Gastroesophageal sphincter (tissue), 4 donors: ENCODE measurements at places on chromosomes 1 and 21.

DNA sequence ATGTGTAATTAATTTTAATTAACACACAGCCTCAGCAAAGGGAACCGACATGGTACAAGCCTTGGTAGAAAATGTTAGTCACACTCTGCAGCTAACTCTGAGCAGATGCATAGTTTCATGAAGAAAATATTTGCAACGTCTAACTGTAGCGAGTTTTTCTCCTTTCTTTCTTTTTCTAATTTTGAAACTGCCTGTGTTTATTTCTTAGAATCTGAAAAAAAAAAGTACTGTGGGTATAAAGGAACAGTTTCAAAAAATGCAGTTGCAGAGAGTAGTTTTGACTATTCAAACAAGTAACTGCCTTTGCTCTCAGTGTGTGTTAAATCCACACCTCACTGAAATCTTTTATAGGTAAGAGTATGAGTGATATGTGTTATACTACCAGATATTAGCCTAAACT, 149.9 kb upstream of the C1orf105 start:
- ATAC-seq: no peak

GRCh38 chr1:64922336-64922735, 44.0 kb downstream of the JAK1 start:
- ATAC-seq: no peak

- ATAC-seq: peak; percentile 7
These were observed 697 bp downstream of the AGO3 start for GRCh38 chr1:35931446-35932157.

- ATAC-seq: no peak
These were observed 47.7 kb downstream of the MAN1A2 start for GRCh38 chr1:117414943-117415342.

GRCh38 chr21:35178827-35179226, 129.7 kb upstream of the RUNX1 start:
- no peak for ATAC-seq
